ENCODE measurements at places on chromosomes 5 and 9.

DNA sequence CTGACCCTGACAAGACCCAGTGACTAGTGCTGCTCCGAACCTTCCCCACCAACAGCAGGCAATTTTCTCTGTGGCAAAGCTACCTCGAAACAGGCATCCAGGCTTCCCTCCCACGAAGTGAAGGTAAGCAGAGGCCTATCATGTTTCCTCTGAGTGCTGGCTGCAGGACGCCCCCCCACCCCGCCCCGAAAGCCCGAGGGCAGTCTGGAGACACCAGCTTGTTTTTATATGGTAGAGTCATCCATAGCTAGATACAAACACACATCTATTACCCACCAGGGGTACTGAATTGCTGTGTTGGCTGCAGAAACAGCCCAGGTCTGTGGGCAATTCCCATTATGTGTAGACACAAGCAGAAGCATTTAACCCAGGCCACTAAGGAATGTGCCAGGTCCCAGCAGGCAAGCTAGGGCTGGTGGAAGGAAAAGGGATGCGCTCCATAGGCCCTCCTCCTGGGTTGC is 40.4 kb downstream of the LIX1 start:
- DNase-seq = no peak

DNA sequence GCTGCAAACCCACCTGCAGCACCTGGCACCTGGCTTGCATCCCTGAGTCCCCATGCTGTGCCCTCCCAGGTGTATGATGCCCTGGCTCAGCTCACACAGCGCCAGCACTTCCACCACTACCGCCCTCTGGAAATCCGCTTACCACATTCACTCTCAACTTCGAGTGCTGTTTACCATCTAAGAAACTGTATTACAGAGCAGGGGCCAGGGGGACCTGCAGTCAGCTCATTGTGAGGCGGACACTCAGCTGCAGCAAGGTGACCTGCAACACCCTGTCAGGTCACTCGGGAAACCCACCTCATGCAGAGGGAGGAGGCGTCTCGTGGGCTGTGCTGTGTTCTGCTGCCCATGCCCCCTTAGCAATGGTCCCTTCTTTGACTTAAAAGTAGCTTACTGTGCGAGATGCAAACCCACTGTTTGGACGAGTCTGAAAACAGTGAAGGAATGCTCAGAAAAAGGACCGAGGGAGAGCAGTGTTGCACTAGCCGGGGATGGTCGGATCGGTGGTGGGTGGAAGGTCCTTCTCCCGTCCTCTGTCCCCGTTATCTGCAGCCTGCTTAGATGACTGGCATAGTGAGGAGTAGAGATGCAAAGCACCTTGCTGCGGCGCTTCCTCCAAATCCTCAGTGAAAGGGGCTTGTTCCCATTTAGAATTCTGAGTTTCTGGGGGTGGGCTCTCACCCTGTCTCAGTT is 55.2 kb upstream of the CTSL start:
- DNase-seq = no peak

DNA sequence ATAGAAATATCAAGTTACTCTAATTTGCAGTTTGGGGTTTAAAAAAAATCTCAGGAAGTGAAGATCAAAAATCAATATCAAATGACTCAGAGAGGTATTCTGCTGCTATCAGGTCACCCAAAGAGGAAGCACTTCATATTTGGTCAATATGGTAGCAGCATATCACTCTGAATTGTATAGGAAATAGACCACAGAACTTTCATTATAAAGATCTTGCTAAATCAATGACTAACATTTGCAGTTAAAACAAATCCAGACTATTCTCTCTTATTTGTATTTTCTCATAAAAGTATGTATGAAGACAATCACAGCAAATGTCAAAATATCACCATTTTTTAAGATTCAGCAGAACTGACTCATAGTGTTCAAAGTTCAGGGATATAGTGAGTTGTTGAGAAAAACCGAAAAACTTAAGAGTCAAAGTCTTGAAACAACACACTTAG is 105.8 kb upstream of the PCSK1 start:
- DNase-seq = no peak

DNA sequence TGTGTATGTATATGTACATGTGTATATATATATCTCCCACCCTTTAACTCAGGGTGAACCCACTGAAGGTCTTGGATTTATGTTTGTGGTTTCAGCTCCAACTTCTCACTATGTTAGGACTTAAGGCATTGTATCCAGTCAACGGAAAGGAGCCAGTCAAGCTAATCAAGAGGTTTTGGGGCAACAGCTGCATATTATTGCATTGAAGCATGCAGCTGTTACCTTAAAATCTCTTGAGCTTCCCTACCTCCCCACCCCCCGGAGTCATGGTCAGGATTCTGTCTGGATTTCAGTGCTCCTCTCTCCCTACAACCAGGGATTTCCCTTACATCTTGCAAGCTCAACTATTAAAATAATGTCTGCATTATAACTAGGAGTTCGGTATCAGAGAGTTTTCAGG is 399.5 kb downstream of the SPOCK1 start:
- DNase-seq = no peak

DNA sequence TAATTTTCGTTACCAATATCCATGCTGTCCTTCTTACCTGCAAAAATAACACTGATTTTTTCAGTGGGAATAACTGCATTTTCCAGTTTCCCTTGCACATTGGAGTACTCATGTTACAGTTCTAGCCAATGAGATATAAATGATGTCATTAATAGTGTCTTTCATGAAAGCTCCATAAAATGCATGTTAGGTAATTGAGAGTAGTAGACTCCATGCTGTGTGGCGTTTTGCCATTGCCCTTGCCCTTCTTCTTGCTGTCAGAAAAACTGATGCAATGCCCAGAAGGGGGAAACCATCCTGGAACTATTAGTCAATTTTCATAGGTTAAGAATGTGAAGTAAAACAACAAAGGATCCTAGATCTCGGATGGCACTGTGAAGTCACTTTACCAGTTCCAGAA is 1765.3 kb downstream of the EFNA5 start:
- no peak for DNase-seq

DNA sequence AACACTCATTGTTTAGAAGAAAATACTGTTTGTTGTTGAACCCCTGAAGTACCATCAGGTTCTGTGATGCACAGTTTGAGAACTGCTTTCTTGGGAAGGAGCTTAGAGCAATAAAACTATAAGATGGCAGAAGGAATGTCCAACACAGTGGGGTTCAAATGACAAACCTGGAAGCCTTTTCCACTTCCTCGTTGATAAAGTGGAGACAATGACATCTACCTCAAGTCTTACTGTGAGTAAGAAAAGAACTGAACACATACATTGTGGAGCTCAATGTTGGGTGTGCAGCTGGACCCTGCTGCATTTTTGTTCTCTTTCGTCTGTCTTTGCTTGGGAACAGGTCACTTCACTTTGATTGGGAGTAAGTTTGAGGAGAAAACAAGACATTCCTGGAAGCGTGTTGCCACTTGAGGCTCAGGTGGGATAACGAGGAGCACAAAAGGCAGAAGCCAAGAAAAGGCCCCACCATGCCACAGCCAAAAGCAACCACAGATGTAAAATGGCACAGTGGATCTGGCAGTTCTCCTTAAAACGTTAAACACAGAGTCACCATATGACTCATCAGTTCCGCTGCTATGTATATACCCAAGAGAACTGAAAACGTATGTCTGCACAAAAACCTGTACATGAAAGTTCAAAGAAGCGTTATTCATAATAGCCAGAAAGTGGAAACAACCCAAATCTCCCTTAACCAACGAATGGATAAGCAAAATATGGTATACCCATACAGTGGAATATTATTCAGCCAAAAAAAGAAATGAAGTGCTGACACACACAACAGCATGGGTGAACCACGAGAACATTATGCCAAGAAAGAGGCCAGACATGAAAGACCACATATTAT is 42.9 kb upstream of the SUB1 start:
- no peak for DNase-seq

DNA sequence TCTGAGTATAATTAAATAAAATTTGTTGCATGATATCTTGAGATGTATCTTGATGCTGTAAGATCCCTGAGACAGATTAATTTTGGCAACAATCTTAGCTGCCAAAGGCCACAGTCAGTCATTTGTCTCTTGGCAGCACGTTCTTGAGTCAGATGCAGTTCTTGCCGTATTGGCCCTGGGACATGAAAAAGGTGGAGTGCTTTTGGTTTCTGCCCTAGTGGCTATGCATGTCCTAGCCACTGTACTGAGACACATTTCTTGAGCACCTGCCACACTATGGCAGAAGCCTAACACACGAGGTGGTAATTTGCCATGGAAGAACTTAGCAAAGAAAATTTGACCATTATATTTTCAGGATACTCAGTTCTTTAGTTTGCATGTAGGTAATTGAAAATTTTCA is 45.0 kb upstream of the PHF2 start:
- no peak for DNase-seq

GRCh38 chr9:72979405-72980100 is 26.7 kb upstream of the ALDH1A1 start:
- DNase-seq = no peak

- DNase-seq = no peak
These were observed 19.2 kb downstream of the OR2S2 start for GRCh38 chr9:35938474-35939356.

- DNase-seq = no peak
These were observed 14.0 kb downstream of the TNC start for GRCh38 chr9:115103746-115104477.

GRCh38 chr9:14746626-14747025 is 24.1 kb upstream of the CER1 start:
- no peak for DNase-seq

DNA sequence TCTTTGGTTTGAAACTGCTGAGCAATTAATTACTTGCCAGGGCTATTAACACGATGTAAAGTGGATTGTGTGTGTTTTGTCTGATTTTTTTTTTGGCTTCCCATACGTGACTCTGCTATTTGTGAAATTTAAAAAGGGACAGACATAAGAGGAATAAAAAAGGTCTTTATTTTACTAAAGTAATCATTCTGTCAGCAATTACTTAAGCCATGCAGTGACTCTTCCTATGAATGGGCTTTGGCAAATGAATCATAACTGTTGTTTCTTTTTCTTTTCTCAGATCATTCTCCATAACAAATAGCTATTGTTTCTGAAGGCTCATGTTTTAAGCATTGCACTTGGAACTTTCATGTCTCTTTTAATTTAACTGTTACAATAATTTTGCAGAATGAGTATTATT is 461.3 kb upstream of the RORB start:
- no peak for DNase-seq

DNA sequence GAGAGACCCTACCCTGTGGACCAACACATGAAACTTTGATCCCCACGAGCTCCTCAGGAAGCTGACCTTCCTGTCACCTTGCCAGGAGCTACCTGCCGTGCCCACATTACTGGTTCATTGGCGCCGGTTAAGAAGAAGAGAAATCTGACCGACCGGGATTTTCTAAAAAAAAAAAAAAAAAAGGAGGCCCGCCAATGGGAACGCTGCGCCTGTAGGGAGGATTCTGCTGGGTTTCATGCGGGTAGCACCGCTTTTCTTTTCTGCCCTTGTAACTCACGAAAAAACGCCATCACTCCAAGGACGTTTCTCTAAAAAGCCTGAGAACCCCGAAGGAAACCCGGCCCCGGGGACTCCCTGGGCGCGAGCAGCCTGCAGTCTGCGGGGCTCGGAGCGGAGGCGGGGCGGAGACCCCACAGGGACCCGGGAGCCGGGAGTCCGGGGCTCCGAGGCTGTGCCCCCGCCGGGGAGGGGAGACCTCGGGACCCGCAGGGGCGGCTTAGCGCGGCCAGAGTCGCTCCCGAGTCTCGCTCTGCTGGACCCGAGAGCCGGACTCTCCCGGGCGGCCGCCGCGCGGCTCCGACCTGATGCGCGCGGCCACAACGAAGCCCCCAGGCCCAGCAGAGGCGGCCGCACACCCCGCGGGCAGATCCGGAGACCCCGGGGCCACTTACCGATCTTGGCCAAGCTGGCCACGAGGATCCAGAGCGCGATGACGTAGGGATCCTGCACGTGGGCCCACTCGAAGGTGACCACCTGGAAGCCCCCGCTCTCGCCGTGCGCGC is 617 bp downstream of the SLC9A3 start:
- no peak for DNase-seq

DNA sequence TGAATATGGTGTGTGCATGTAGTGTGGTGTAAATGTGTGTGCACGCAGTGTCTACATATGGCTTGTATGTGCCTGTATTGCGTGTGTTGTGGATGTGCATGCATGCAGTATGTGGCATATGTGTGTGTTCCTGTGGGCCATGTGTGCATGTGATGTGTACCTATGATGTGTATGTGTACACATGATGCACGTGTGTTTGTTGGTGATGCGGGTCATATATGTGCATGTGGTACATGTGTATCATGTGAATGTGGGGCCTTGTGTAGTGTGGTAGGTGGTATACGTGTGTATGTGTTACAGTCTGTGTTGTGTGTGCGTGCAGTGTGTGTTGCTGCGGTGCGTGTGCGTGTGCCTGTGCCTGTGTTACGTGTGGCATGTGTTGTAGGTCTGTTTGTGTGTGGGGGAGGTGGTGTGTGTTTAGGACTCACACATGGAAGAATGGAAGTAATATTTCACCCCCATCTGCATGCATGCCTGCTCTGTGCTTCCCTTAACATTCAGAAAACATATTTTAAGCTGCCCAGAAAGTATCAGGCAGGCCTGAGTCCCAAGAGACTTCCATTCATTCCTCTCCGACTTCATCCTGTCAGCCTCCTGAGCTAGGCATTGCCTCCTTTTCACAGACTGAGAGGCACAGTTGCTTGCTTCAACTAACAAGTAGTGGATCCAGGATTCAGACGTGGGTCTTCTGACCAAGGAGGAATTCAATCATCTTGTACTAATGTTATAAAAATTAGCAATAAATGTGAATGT is 55.4 kb upstream of the RUFY1 start:
- no peak for DNase-seq

- DNase-seq = no peak
These were observed 39.5 kb upstream of the TNFSF15 start for GRCh38 chr9:114845373-114845772.

DNA sequence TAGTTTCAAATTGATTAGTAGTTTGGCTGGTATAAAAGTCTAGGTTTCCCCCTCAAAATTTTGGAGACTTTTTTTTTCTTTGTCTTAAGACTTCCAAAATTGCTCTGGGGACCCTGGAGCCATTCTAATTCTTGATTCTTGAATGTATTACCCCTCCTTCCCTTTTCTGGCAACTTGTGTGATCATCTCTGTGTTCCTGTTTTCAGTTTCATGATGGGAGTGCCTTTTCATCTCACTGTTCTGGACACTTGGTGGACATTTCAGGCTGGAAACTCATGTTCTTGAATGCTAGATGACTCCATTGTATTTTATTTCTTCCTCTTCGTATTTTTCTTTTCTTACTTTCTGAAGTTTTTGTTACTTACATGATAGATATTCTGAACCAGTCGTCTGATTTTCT is 57.3 kb upstream of the LRRC70 start:
- no peak for DNase-seq

DNA sequence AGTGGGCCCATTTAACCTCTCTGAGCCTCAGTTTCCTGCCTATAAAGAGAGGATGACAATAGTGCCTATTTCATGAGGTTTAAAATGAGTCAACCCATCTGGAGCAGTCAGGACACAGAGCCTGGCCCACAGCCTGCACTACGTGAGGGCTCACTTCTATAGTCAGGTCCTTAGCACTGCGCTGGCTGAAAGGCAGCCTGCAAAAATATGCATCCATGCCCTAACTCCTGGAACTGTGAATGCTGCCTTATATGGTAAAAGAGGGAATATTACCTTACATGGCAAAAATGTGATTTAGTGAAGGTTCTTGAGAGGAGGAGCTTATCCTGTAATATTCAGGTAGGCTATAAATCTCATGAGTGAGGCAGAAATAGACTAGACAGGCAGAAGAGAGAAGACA is 98.5 kb downstream of the GABBR2 start:
- DNase-seq = no peak

GRCh38 chr5:141623186-141623585 is 4.4 kb upstream of the DIAPH1 start:
- DNase-seq = no peak

Measured in stimulated activated CD4-positive, alpha-beta T cell treated with anti-CD3 and anti-CD28 coated beads, Interleukin-15, amount 100 ng/mL, for 1 hour (primary cell).